Uterus (tissue), 4 donors: ENCODE measurements at places on chromosomes 12 and 14. TPM values are rescaled to one million over a fixed set of nuclear protein-coding genes. Genes with fewer than 3 reads are reported as not detected.

The ZNF84 gene
- total RNA-seq = 452 TPM

- no peaks in the 10 kb centered on the region for H3K27me3 ChIP-seq
- H3K4me3 ChIP-seq = no peak overlapping the region
- no peak overlapping the region for H3K27ac ChIP-seq
- no peak for DNase-seq
- no peaks in the 10 kb centered on the region for H3K4me1 ChIP-seq
Measured at GRCh38 chr14:102505000-102505619, 4.5 kb downstream of the ANKRD9 start.

DNA sequence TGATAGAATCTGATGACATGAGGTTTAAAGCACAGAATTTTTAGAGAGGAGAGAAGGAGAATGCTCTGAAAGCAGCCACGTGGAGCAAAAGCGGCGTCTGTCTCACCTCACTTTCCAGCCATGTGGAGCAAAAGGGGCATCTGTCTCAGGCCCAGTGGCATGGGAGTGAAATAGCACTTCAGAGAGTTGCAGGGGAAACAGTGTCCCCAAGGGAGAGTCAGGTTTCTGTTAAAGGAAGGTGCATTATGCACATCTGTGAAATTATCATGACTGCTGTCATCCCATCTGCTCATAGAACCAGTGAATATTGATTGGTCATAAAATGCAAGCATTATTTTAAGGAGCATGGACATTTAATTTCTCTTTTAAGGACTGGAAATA lies 124.0 kb downstream of the BICD1 start:
- H3K27ac ChIP-seq = no peak overlapping the region
- no peaks in the 10 kb centered on the region for H3K27me3 ChIP-seq
- H3K4me3 ChIP-seq = no peak overlapping the region
- no peaks in the 10 kb centered on the region for H3K4me1 ChIP-seq
- DNase-seq = no peak

The STAB2 gene
- total RNA-seq = 0.21 TPM

The SCNN1A gene
- 12.3 TPM for total RNA-seq
